ENCODE measurements at places on chromosomes 3 and 15. TPM values are rescaled to one million over a fixed set of nuclear protein-coding genes. Genes with fewer than 3 reads are reported as not detected.

The ZDHHC23 gene
- 6.4 TPM for total RNA-seq

The ARHGAP11A gene
- total RNA-seq: 10.3 TPM

The GOLGA6D gene
- not detected for total RNA-seq

The GPD1L gene
- total RNA-seq: 20.1 TPM

Data from esophagus squamous epithelium (tissue), 5 donors.